B cell (primary cell): ENCODE measurements at places on chromosomes 2 and 18. TPM values are rescaled to one million over a fixed set of nuclear protein-coding genes. Genes with fewer than 3 reads are reported as not detected.

DNA sequence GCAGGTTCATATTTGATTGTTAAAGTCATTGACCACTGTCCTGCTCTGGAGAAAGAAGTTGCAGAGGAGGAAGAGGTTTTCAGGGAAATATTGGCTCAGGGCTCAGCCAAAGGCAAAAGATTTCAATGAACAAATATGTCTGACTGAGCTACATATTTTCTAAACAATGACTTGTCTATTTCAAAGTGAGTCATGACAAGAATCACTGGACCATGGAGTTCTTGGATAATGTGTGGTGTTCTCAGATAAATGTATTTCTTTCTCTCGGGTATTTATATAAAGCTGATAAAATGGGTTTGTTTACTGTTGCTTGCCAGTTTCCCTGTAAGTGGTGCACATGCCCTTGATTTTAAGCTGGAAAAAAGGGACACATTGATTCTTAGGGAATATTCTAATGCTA is 34.3 kb upstream of the RMP24 start:
- H3K4me1 ChIP-seq: no peaks in the 10 kb centered on the region
- H3K27ac ChIP-seq: no peak overlapping the region
- H3K36me3 ChIP-seq: no peaks in the 10 kb centered on the region
- H3K4me3 ChIP-seq: no peak overlapping the region
- no peaks in the 10 kb centered on the region for H3K27me3 ChIP-seq

- DNase-seq: no peak
- no peak overlapping the region for H3K27ac ChIP-seq
- H3K36me3 ChIP-seq: no peaks in the 10 kb centered on the region
These were observed 102.4 kb downstream of the VAPA start for GRCh38 chr18:10015941-10016819.

The ACADL gene
- total RNA-seq: not detected in 2 replicates

- H3K4me3 ChIP-seq: no peak overlapping the region
- peak; percentile 20 for DNase-seq
- no peak overlapping the region for H3K27ac ChIP-seq
- no peaks in the 10 kb centered on the region for H3K4me1 ChIP-seq
These were observed 66.5 kb downstream of the DPP4 start for GRCh38 chr2:162007447-162008040.

GRCh38 chr2:197628043-197628500 is 47.3 kb downstream of the RFTN2 start:
- no peaks in the 10 kb centered on the region for H3K36me3 ChIP-seq
- H3K4me1 ChIP-seq: no peaks in the 10 kb centered on the region
- H3K4me3 ChIP-seq: no peak overlapping the region
- no peak overlapping the region for H3K27ac ChIP-seq

- H3K4me1 ChIP-seq: no peaks in the 10 kb centered on the region
- no peaks in the 10 kb centered on the region for H3K27me3 ChIP-seq
- no peak overlapping the region for H3K27ac ChIP-seq
- H3K4me3 ChIP-seq: no peak overlapping the region
- H3K36me3 ChIP-seq: no peaks in the 10 kb centered on the region
These were observed 890.2 kb upstream of the VRK2 start for GRCh38 chr2:57156231-57156924.

- DNase-seq: no peak
- H3K27me3 ChIP-seq: no peaks in the 10 kb centered on the region
- no peaks in the 10 kb centered on the region for H3K36me3 ChIP-seq
- no peaks in the 10 kb centered on the region for H3K4me1 ChIP-seq
- H3K4me3 ChIP-seq: no peak overlapping the region
- no peak overlapping the region for H3K27ac ChIP-seq
These were observed 569.8 kb upstream of the MEX3C start for GRCh38 chr18:51767293-51767692.

DNA sequence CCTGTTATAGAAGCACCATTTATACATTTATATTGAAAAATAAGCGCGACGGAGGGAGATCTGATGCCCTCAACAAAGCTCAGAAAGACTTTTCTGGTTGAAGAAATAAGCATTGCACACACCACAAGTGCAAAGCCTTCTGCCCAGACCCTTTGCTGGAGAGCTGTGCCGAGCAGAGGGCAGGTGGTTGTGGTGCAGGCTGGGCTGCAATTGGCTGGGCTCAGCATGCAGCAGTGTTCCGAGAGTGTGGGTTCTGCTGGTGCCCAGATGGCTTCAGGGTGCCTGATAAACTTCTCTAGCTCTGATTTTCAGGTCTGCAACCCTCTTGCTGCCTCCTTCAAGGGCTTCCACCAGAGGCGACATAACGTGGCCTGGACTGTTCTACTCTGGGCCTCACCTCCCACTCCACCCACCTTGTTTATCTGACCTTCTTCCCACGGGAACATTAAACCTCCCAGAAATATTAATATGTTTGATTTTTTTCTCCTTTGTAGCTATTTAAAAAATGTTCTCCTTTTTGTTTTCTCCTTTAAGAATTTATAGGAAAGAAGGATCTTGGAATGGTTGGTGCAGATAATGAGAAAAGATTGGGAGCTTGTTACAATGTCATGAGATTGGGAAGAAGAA is 113.6 kb upstream of the ITGA6 start:
- no peak overlapping the region for H3K27ac ChIP-seq
- no peaks in the 10 kb centered on the region for H3K4me1 ChIP-seq
- no peaks in the 10 kb centered on the region for H3K36me3 ChIP-seq

DNA sequence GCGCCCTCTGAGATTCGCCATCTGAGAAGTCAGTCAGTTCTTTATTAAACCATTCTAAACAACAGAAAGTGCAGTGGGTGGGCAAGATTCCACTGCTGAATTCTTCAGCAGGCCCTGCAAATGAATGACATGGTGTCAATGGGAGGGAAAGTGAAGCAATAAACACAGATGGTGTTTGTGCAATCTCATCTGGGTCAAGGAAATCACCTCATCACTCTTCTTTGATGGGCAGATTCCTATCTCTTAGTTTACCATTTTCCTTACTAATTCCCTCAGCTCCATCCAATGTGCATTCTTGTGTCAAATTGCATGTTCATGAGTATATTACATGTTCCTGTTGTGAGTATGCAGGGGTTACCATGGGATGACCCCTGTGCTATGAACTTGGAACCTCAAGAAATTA is 100.7 kb upstream of the CYP1B1 start:
- no peaks in the 10 kb centered on the region for H3K4me1 ChIP-seq
- no peak overlapping the region for H3K4me3 ChIP-seq
- no peaks in the 10 kb centered on the region for H3K36me3 ChIP-seq
- H3K27me3 ChIP-seq: no peaks in the 10 kb centered on the region
- DNase-seq: no peak
- H3K27ac ChIP-seq: no peak overlapping the region

DNA sequence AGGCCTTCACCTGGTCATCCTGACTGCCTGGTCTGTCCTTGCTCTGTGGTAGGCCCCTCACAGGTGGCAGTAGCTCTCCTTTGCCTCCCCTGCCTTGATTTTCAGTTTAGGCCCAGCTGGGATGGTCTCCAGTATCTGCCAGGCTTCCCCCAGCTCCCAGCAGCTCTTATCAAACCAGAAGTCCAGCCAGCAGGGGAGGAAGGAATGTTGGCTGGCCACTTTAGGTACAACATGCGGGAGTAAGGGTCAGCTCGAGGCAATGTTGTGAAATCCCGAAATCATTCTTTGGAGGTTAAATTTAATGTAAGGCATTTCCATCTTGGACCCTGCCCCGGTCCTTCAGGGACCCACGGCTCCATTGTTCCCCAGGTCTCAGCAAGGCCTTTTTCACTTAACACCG is 16.8 kb downstream of the ATP6V1C2 start:
- no peak overlapping the region for H3K4me3 ChIP-seq
- H3K27me3 ChIP-seq: no peaks in the 10 kb centered on the region
- no peak overlapping the region for H3K27ac ChIP-seq
- DNase-seq: no peak
- H3K36me3 ChIP-seq: no peaks in the 10 kb centered on the region
- no peaks in the 10 kb centered on the region for H3K4me1 ChIP-seq

The LHCGR gene
- total RNA-seq: not detected in 2 replicates

DNA sequence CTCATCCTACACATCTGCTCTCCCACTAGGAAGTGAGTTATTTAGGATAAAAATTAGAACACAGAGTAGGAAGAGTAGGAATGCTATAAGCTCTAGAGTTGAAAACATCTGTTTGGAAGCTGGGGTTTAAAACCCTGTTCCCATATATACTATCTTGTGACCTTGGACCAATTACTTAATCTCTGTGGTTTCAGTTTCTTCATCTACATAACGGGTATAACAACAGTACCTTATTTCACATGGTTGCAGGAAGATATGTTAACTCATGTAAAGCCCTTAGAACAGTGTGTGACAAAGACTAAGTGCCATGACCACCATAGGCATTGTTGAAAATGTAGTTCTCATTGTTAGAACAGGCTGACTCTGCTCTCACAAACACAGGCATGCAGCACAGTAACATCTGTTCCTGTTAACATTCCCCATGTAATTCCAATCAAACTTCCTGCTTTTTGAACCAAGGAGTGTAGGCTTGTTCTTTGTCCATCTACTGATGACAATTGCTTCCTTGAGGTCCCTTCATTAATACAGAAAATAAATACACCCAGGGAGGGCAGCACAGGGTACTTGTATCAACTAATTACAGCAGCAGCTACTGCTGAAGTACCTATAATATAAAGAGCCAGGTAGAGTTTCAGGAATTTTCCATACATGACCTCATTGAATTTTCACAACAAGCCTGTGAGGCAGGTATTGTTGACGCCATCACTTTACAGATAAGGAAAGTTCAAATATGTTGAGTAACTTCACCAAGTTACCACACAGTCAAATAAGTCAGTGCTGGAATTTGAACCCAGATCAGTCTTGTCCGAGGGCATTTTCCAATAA is 204.2 kb downstream of the L3MBTL4 start:
- H3K4me3 ChIP-seq: no peak overlapping the region
- H3K27ac ChIP-seq: no peak overlapping the region
- H3K4me1 ChIP-seq: no peaks in the 10 kb centered on the region
- H3K36me3 ChIP-seq: no peaks in the 10 kb centered on the region
- H3K27me3 ChIP-seq: no peaks in the 10 kb centered on the region

The KLHL29 gene
- total RNA-seq: 3.4 and 3.9 TPM in 2 replicates

The PRLH gene
- total RNA-seq: not detected in 2 replicates

DNA sequence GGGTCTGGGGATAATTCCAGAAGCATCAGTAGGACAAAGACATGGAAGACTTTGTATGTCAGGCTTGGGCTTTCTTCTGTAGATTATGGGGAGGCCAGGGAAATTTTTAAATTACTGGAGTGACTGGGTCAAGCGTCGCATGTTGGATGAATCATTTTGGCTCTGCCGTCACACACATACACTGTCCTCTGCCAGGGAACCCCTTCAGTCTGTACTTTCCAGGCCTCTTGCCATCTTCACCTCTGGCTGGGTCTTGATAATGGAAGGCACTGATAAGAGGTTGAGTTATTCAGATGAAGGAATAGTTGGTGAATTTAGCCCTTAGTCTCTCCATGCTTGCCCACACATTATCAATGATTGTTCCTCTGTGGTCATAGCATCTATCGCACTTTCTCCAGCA is 895.1 kb upstream of the CELF4 start:
- H3K4me3 ChIP-seq: no peak overlapping the region
- H3K27ac ChIP-seq: no peak overlapping the region
- H3K27me3 ChIP-seq: no peaks in the 10 kb centered on the region
- no peaks in the 10 kb centered on the region for H3K36me3 ChIP-seq

GRCh38 chr18:63102941-63103744 is 216.4 kb downstream of the BCL2 start:
- H3K36me3 ChIP-seq: no peaks in the 10 kb centered on the region
- H3K27me3 ChIP-seq: no peaks in the 10 kb centered on the region
- peaks cover 38% of the 10 kb centered on the region for H3K4me1 ChIP-seq
- DNase-seq: no peak
- no peak overlapping the region for H3K27ac ChIP-seq

- no peaks in the 10 kb centered on the region for H3K36me3 ChIP-seq
- H3K4me3 ChIP-seq: no peak overlapping the region
- H3K27ac ChIP-seq: no peak overlapping the region
- no peaks in the 10 kb centered on the region for H3K4me1 ChIP-seq
- no peak for DNase-seq
These were observed 169.7 kb downstream of the TWIST2 start for GRCh38 chr2:239017491-239018098.

DNA sequence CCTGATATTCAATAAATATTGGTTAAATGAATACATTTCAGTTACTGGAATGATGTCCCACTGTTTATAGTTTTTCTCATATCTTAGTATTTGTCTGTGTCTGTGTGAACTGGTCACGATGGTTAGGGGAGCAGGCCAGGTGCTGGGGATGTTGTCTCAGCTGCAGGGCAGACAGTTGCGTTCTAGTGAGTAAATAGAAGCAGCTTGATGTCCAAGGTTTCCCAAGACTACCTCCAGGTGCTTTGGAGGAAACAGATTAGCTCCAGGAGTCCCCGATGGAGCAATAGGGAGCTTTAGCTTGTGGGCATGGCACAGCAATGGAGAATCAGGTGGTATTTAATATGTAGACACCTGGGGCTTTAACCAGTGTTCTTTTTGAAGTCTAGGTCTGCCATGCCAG is 75.5 kb downstream of the GULP1 start:
- no peak for DNase-seq
- H3K36me3 ChIP-seq: no peaks in the 10 kb centered on the region
- H3K27ac ChIP-seq: no peak overlapping the region
- no peaks in the 10 kb centered on the region for H3K4me1 ChIP-seq
- H3K27me3 ChIP-seq: no peaks in the 10 kb centered on the region

The LIMS4 gene
- 0.47 and 0.49 TPM in 2 replicates for total RNA-seq

DNA sequence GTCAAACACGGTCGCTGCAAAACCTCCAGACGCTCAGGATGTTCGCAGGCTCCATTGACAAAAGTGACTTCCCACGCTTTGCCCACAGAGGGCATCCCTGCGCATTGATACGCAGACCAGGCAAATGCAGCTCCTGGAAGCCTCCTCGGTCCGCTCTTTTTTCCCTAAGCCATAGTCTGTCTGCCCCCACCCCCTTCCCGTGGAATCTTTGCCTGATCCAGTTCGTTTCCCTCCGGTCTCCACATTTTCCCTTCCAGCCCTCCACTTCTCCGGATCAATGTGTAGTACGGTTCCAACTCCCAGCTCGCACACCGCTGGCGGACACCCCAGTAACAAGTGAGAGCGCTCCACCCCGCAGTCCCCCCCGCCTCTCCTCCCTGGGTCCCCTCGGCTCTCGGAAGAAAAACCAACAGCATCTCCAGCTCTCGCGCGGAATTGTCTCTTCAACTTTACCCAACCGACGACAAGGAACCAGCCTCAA is at the start of gene DCC:
Gene DCC, plus strand, starts transcription at position 307 of the 481 bp plus-strand sequence. CDS start 591 bp downstream, outside the sequence.
- H3K4me3 ChIP-seq: no peak within 1 kb of the TSS
- H3K27me3 ChIP-seq: peaks cover 22% of the 10 kb centered on the region
- H3K4me1 ChIP-seq: no peaks in the 10 kb centered on the region
- DNase-seq: no peak

DNA sequence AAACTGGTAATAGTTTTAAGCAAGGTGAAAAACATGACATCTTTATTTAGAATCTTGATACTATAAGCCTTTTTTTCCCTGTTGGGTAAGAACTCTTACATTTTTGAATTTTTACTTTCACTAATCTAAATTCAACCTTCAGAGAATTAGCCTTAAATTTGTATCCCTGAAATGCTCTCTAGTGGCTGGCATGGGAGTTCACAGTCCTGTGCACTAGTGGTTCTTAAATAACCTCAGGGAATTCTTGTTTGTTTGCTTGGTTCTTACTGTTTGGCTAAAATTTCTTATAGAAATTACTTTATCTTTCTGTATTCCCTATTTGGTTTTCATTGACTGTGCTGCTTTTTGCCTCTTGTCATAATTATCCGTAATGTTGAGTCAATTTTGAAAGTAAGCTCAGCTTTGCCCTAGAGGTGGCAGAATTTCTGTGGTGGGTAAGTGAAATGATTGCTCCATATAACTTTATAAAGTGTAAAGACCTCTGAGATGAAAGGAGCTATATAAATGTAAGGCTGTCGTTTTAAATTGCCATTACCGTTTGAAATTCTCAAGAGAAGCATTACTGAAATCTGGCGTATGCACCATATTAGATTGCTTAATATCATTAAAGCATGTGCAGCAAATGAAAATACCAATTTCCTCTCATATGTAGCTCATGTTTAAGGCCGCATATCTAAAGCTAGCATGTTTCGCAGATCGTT is 391.3 kb upstream of the FIGN start:
- H3K27me3 ChIP-seq: no peaks in the 10 kb centered on the region
- H3K36me3 ChIP-seq: no peaks in the 10 kb centered on the region
- H3K4me1 ChIP-seq: no peaks in the 10 kb centered on the region
- no peak overlapping the region for H3K4me3 ChIP-seq
- H3K27ac ChIP-seq: no peak overlapping the region
